ENCODE measurements at places on chromosomes 11 and 22.
A peak's percentile ranks its signal among the peaks of the same experiment; 100 is the strongest.

DNA sequence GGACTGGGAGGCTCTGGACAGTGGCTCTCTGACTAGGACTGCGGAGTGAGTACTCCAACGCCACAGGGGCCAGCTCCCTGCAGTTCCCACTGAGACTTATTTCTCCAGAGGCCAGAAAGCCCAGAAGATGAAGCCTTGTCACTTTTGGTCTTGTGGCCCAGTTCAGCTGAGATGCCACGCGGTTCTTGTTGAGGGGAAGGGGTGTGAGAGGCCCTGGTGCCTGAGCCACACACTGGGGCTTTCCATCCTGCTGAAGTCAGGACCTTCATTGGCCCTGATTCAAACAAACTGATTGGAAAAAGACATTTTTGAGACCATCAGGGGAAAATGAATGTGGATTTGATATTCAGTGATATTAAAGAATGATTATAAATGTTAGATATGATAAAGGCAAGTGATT is 73.6 kb downstream of the UBASH3B start:
- no peak for DNase-seq

DNA sequence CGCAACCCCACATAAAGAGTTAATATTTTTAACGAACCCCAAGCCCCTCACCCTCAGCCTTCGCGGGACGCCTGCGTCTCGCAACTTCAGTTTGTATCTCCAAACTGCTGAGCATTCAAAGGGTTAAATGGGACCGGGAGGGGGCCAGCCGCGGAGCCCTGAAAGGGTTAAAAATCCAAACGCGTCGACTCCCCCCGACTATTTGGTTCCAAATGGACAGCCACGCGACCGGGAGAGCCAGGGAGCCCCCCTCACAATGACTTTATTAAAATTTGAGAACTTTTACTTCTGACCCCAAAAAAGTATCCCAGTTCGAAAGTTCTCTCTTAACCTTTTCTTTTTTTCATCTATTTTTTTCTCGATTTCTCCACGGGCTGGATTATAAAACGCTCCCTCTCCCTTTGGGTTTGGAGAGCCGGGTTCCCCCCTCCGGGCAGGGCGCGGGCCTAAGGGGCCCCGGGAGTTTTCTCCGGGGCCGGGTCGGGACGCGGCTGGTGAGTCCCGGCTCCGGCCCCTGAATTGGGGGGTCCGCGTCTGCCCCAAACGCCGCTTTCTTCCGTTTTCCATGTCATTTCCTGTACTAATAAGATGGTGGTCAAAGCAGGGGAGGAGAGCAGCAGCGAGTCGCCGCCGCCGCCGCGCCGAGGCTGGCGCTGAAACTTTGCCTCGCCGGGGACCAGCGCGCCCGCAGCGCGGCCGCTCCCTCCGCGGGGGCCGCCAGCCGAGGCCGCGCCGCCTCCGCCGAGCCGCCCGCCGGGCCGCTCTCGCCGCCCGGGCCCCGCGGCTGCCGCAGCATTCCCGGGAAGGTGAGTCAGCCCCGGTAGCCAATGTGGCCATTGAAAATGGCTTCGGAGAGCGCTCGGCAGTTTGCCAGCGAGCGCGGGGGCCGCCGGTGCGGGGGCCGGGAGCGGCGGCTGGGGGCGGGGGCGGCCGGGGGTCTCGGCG is at the start of gene PRDM11:
Gene PRDM11 (plus strand): TSS at position 568 of the 945 bp plus-strand sequence. CDS start 35,128 bp downstream, outside the sequence.
- DNase-seq = peak; percentile 54

- DNase-seq = no peak
Observed at GRCh38 chr11:1600626-1601025, 2.5 kb upstream of the KRTAP5-2 start.

DNA sequence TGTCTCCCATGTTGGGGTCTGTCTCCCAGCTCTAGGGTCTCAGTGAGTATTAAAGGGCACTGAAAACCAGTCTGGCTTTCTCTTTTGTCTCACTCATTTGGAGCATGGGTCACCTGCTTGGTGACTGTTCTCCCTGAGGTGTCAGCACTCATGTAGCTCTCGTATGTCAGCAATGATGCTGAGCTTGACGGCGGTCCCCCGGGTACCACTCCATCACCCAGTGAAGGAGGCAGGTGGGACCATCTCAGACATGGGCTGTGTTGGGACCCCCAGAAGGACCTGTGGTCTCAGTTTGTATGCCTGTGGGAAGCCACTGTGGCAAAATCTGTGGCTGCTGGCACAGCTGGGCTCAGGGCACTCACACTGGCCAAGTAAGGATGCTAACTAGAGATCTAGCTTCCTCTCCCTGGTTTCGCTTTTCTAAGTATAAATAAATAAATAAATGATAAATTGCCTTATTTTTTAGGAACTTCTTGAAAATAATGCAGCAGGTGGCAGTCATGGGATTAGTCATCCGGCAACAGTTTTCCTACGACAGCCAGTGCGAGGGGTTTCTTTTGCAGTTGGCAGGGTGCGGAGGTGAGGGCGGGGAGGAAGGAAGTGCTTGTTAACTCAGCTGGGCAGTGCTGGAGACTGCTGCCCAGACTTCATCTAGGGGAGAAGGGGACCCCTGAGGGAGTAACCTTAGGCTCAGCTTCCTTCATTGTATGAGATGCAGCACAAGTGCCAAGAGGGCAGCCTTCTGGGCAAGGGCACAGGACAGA is 48.8 kb downstream of the OSBP2 start:
- DNase-seq = no peak

DNA sequence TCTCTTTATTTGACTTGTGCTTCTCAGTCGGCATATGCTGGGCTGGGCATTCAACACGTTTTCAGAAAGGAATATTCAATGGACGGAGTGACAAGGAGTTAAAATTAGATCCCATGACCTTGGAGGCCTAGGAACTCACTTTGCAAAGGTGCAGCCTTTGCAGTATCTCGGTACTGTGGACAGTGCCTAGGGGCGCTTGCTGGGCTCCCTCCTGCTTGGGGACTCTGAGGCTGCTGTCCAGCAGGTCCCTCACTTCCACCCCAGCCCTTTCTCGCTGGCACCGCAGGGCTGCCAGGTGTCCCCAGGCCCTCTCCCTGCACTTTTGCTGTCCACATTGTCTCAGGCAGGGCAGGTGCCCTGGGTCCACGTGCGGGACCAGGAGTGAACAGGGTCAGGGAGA is 255.5 kb upstream of the B3GAT1 start:
- no peak for DNase-seq

DNA sequence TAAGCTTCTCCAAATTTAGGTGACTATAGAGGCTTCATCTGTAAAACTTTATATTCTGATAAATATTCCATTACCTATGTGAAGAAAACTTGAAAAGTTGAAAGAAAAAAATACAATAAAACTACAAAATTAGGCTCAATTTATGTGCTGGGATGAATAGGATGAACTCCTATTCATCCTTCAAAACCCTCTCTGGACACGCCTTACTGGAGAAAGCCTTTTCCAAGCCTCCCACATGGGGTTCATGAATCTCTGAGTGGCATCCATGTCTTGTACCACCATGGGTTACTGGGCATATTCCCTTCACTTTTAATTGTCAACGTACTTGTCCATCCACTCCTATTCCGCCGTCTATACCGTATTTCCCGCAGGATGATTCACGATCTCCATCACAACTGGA is 55.7 kb downstream of the MN1 start:
- no peak for DNase-seq

DNA sequence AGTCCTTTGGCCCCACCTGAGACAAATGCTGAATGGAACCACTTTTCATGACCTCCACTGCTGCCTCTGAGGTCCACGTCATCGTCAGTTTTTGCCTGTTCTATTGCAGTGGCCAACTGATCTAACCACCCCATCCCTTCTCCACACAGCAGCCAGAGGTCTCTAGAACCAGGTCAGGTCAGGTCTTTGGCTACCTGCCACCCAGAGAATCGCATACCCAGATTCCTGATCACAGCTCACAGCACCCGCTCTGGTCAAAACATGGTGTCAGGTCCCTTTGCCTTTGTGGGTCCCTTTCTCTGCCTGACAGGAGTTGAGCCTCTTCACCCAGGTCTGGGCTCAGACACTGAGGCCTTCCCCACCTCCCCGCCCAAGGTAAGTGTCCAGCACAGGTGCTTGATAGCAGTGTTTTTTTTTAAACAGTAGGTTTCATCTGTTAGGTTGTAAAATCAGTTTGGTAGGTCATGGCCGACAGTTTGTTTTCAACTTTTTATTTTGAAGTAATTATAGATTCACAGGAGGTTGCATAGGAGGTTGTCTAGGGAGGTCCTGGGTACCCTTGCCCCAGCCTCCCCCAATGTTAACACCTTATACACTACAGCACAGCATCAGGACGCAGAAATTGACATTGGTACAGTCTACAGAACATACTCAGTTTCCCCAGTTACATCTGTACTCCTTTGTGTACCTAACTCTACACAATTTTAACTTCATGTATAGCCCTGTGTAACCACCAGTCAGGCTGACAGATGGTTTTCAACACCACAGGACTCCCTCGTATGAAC is 6.9 kb downstream of the C22orf39 start:
- DNase-seq = no peak

DNA sequence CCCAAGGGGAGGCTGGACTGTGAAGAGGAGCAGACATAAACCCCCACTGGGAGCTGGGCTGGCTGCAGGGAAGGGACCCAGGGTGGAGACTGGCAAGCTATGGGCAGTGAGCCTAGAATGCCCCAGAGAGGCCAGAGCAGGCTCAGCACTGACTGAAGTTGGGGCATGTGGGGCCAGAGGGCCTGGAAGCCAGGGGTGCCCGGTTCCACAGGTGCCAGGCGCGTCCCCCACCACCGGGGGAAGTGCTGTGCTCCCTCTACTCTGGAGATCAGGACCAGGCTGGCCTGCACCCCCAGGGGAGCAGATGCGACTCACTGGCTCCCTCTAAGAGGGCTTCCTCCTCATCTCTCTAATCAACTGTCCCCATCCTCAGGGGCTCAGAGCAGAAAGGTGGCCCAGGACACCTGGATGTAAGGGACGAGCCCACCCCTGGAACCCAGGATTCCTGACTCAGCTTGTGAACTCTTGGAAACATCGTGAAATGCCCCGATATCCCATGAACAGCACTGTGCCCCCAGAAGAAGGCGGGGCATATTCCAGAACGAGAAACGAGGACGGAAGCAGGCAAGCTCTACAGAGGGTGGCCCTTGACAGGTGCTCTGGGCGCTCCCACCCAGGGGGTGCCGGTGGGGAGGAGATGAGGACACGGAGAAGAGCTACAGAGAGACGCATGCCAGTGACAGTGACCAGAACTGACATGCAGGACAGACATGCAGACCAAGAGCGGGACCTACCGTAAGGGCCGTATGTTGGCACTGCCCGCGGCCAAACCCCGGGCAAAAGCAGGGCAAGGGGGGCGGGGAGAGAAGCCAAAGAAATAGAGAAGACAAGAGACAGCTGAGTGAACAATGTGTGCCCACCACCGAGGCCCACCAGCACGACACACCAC is 20.4 kb downstream of the MAFF start:
- DNase-seq = no peak

GRCh38 chr11:56842814-56843794 is 94.6 kb upstream of the OR9G4 start:
- no peak for DNase-seq

GRCh38 chr11:88454881-88455280 is 117.3 kb upstream of the CTSC start:
- DNase-seq = no peak

GRCh38 chr11:114562166-114562916 is 2.7 kb upstream of the NXPE1 start:
- no peak for DNase-seq

DNA sequence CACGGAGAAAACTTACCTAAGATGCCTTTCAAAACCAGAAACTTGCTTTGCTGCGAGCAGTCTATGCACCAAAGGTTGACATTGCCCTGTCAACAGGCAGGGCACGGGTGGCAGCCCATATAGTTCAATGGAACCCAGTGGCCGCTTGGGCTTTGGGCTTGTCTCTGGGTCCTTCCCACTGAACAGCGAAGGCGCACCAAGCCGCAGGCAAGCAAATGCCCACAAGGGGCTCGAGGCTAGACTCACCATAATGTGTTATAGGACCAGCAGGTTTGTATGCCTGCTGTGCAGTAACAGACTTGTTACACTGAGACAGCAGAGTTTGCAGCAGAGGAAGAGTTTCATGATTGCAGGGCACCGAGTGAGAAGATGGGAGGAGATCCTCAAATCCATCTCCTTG is 20.3 kb downstream of the CLDN5 start:
- DNase-seq = no peak

DNA sequence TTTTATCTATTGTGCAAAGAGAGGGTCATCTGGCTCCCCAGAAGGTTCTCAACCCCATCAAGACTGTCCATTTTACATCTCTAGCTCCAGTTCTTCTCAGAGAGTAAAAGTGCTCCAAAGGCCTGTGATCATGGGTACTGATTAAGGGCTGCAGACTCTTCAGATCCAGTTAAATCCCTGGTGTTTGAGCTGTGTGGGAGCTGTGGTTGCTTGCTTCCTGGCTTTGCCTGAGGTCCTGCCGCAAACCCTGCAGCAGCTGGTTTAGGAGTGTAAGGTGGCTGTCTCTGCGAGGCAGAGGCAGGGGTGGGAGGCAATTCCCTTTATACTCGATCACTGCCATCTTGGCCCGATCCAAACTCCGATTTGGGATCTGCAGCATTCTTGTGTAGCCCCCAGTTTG is 1.2 kb downstream of the MRPL17 start:
- DNase-seq = no peak

DNA sequence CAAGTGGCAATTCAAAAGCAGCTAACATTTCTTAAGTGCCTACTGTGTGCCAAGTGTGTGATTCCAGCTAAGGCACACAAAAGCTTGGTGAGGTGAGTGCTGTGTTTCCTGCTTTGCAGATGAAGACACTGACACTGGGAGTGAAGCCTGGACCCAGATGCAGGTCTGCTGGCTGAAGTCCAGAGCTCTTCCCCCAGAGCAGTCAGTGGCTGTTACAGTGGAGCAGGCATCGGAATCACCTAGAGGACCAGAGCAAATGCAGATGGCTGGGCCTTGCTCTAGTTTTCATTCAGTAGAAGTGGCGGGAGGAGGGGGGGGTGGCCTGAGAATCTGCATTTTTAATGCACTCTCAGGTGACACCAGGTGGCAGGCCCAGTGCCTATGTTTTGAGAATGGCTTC is 342.3 kb downstream of the CADM1 start:
- DNase-seq = no peak

DNA sequence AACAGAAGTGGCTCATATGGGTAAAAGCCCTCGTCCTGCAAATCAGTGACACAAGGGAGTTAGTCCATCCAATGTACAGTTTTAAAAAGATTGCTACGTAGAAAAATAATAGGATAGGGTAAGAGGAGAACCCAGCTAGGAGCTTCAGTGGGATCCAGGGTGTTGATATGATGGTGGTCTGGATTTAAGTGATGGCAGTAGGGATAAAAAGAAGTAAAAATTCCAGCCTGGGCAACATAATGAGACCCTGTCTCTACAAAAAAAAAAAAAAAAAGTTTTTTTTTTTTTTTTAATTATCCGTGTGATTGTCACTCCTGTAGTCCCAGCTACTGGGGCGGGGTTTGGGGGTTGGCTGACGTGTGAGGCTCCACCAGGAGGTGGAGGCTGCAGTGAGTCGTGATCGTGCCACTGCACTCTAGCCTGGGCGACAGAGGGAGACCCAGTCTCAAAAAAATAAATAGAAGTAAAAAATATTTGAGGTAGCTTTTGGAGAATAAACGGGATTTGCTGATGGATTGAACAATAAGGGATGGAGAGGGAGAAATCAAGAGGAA is 7.0 kb upstream of the L3MBTL2 start:
- DNase-seq = peak; percentile 36

GRCh38 chr22:30161051-30161469 is 80.8 kb downstream of the HORMAD2 start:
- DNase-seq = no peak

- no peak for DNase-seq
Observed at GRCh38 chr22:44139773-44140172, 41.0 kb upstream of the PARVG start.

All from SW 1271 (cell line).